ENCODE measurements at places on chromosomes 2 and 18. TPM values are rescaled to one million over a fixed set of nuclear protein-coding genes. Genes with fewer than 3 reads are reported as not detected.

DNA sequence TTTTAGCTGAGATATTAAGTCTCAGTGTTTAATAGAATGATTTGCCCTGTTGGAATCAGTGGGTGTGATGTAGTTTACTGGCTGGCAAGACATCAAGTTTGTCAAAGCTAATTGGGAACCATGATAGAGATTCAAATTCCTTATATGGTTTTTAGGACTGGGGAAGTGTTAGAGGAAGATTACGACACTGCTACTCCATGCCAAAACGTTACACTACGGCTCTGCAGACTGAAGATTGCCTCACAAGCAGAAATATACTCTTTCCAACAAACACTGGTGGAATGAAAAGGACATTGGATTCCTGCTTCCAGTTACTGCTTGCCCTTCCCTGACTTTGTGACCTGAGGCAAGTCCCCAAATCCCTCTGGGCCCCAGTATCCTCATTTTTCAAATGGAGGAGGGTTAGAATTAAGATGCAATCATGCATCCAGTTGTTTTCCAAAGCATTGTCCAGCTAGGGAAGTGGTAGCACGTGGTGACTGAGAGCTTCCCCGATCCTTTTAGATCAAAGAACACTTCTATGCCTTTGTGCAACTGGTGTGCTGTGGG lies 147.6 kb downstream of the CDC42EP3 start:
- peaks cover 8% of the 10 kb centered on the region for H3K4me1 ChIP-seq
- no peak overlapping the region for H3K27ac ChIP-seq
- no peak overlapping the region for H3K4me3 ChIP-seq
- DNase-seq: no peak
- no peaks in the 10 kb centered on the region for H3K36me3 ChIP-seq
- H3K27me3 ChIP-seq: no peaks in the 10 kb centered on the region

DNA sequence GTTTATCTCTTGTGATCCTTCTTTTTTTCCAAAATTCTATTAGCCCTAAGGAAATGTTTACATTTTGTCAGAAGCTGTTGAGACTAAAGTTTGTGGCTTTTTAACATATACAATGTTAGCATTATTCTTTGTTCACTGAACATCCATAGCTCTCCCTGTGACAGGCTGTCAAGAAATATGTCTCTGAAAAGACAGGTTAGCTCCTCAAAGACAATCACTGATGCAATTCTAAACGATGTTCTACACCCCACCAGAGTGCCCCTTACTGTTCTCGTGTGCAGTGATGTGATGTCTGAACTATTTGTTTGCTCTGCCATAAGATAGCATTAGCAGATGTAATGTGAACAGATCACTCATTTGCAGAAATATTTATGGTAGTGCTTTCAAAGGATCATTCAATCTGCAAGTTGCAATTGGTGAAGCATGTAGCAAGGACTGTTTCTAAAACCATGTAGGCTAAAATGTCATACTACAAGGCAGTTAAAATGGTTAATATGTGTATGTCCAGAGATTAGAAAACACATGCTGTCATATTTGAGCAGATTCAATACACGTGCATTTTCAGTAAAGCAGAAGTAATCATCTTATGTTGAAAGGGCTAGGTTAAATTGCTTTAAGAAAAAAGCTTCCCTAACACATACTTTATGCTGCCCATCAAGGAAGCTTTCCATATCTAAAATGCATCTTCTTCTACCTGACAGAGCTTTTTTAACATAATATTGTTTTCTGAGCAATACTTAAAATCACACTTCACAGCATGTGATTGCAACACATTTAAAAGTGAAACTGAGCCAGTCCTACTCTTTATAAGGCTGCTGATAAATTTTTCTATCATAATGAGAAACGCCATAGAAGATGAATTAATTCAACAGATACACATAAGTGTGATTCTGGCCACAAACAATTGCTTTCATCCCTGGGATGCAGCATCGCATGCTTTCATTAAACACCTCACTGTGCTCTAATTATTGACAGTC lies 285.7 kb upstream of the UBE2E3 start:
- H3K4me1 ChIP-seq: no peaks in the 10 kb centered on the region
- DNase-seq: no peak
- no peaks in the 10 kb centered on the region for H3K36me3 ChIP-seq
- H3K4me3 ChIP-seq: no peak overlapping the region
- no peak overlapping the region for H3K27ac ChIP-seq

- no peaks in the 10 kb centered on the region for H3K27me3 ChIP-seq
- H3K27ac ChIP-seq: no peak overlapping the region
- H3K4me1 ChIP-seq: no peaks in the 10 kb centered on the region
- no peak for DNase-seq
- H3K4me3 ChIP-seq: no peak overlapping the region
- H3K36me3 ChIP-seq: no peaks in the 10 kb centered on the region
These were observed 1615.8 kb upstream of the TMEFF2 start for GRCh38 chr2:193810533-193810932.

Gene CDKL4
- total RNA-seq: 2.1 TPM

Gene CROCC2
- 0.26 TPM for total RNA-seq

DNA sequence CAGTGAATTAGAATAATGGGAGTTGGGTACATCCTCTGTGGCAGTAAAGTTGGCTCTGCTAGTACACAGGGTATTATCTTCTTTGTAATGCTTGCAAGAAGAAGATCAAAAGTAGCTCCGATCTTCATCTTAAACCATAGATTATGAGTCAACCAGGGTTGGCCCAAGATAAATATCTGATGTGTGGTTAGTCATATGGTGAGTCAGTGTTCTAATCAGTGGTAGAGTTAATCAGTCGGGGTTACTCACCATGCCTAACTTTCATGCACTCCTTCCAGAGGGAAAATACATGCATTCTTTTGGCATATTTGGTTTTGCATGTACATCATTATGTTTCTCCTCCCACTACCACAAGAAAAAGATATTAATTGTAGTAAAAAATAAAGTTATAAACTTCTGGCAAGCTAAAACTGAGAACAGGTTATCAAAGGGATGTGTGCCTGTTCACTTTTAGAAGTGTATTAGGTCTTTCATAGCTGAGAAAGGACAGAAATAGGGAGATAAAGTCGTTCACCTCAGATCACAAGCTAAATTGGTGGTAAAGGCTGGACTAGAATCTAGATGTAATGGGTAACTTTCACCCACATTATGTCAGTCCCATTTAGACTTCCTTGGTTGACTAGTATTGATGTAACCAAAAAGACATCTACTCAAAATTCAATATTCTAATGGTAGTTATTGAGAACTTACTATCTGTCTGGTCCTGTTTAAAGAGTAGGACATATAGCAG lies 684.4 kb downstream of the IRS1 start:
- no peak overlapping the region for H3K4me3 ChIP-seq
- H3K27ac ChIP-seq: no peak overlapping the region
- no peaks in the 10 kb centered on the region for H3K27me3 ChIP-seq
- no peak for DNase-seq
- H3K36me3 ChIP-seq: no peaks in the 10 kb centered on the region

Gene SKOR2
- total RNA-seq: not detected

Gene ATF2
- total RNA-seq: 51.2 TPM

GRCh38 chr2:235300368-235301201 lies 193.3 kb upstream of the AGAP1 start:
- H3K27me3 ChIP-seq: no peaks in the 10 kb centered on the region
- peaks cover 5% of the 10 kb centered on the region for H3K4me1 ChIP-seq
- H3K4me3 ChIP-seq: no peak overlapping the region

DNA sequence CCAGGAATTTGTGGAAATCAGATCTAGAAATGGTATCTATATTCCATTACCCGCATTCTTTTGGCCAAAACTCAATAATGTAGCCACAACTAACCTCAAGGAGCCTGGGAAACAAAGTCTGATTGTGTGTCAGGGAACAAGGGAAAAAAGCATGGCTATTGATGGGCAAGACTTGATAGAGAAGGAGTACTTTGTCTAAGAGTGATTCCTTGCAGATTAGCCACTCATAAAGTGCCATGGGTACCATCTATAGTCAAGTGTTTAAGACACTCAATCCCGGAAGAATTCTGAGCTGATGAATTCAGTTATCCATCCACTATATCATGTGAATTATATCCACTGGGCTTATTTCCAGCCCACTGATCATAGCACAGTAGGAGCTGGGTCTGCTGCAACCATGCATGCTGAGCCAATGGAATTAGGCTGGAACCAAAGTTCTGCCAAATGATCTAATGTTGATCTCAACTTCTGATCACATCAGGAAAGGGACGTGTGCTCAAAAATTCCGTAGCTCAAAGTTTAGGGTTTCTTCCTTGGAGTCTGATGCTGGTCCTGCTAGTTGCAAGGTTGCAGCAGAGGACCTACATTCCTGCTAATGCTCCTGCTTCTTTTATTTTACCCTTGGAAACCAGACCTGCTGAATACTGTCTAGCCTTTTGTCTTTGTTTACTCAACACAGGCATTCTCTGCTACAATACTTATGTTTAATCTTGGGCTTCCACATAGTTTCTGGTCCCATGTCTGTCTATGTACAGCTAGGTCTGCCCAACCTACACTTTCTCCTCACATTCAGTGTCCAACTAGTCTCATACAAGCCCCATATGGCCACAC lies 629.7 kb downstream of the IRS1 start:
- H3K4me1 ChIP-seq: no peaks in the 10 kb centered on the region
- no peak for DNase-seq
- H3K27ac ChIP-seq: no peak overlapping the region
- no peaks in the 10 kb centered on the region for H3K36me3 ChIP-seq

- no peaks in the 10 kb centered on the region for H3K27me3 ChIP-seq
- peak; percentile 3 for DNase-seq
- no peak overlapping the region for H3K27ac ChIP-seq
- no peaks in the 10 kb centered on the region for H3K36me3 ChIP-seq
- no peaks in the 10 kb centered on the region for H3K4me1 ChIP-seq
These were observed 18.8 kb upstream of the DTNB start for GRCh38 chr2:25692143-25692542.

DNA sequence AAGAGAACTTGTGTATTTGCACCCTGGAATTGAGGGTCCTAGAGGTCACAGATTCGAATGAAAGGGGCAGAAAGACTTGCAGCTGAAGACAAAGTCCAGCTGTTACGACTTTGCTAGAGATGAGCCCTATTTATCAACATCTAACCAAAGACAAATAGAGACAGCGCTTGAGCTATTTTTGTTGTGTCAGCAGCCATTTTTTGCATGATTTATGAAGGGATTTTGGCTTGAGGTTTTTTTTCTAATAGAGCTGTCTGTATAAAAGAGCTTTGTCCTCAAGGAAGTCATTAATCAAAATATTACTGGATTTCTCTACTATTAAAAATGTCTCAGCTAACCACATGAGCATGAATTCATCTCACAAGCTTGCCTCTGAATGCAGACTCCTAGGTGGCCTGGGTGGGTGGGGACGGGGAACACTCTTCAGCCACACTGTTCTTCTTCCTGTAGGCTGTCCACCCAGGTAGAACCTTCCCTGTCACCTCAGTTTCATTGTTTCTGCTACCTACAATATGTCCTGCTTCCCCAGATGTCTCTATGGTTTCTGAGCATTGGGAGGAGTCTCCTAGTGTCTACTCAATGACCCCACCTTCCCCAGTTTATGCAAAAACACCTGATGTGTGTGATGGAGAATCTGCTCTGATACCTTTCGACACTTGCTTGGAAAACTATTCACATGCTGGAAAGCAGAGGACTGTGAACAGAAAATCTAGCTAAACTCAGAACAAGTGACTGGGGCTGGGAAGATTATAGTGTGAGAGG lies 7.2 kb upstream of the CD226 start:
- no peaks in the 10 kb centered on the region for H3K27me3 ChIP-seq
- DNase-seq: no peak
- peaks cover 13% of the 10 kb centered on the region for H3K4me1 ChIP-seq
- no peaks in the 10 kb centered on the region for H3K36me3 ChIP-seq
- H3K27ac ChIP-seq: no peak overlapping the region
- H3K4me3 ChIP-seq: no peak overlapping the region

- H3K27ac ChIP-seq: no peak within 1 kb of the TSS
- H3K36me3 ChIP-seq: no peaks in the 10 kb centered on the region
- no peaks in the 10 kb centered on the region for H3K4me1 ChIP-seq
These were observed at the start of gene MYO3B for GRCh38 chr2:170177950-170178781. Gene MYO3B (plus strand): TSS chr2:170178147. CDS start chr2:170178288, 141 bp downstream.

GRCh38 chr2:190867832-190868231 lies 12.8 kb upstream of the GLS start:
- H3K4me1 ChIP-seq: peaks cover 11% of the 10 kb centered on the region
- H3K27ac ChIP-seq: no peak overlapping the region
- DNase-seq: no peak
- no peaks in the 10 kb centered on the region for H3K36me3 ChIP-seq

Gene GPBAR1
- total RNA-seq: 2.6 TPM

Measured in upper lobe of right lung (tissue), 1 donor.